CD4-positive, alpha-beta T cell treated with Interleukin-4 for 1 hour (primary cell): ENCODE measurements at places on chromosomes 6 and 20.

DNA sequence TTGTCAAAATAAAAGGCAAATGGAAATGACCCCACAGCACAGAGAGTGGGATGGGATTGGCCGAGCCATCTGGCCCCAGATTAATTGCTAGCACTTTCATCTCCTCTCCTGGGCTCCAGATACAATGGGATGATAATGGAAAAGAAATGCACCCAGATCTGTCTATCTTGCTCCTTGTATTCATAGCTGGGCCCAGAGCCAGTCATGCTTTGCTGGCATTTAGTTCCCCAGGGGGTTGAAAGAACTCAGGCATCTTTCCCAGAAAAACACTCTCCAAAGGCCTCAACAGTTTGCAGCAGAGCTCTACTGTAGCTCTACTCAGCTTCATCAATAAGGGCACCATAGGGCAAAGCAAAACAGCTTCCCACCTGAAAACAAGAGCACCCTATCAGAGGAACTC, 116.0 kb upstream of the FOXA2 start:
- no peak for DNase-seq

DNA sequence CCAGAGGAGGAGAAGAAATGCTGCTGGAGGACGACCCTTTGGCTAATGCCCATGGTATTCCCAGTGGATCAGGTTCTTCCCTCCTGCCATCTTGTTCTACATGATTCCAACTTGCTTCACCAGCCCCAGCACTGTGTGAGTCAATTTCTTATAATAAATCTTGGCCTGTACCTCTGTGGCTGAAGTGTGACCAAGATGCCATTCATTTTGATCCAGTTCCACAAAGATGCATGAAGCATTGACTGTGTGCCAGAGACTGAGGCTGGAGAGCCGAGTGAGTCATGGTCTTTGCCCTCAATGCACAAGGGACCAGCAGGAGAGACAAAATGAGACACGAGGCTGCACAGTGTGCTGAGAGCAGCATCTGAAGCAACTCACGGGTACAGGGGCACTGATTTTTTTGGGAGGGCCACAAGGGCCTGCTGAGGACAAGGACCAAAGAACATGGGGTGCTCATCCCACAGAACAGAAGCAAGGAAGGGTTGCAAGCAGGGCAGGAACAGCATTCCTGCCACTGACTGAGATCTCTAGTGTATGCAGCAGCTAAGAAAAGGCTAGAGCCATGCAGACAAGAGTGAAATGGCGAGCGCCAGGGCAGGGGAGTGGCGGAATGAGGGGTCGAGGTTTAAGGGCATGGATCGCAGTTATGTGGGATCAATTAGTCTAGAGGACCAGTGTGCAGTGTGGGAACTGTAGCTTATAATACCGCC, 207.0 kb downstream of the THBS2 start:
- no peak for DNase-seq

DNA sequence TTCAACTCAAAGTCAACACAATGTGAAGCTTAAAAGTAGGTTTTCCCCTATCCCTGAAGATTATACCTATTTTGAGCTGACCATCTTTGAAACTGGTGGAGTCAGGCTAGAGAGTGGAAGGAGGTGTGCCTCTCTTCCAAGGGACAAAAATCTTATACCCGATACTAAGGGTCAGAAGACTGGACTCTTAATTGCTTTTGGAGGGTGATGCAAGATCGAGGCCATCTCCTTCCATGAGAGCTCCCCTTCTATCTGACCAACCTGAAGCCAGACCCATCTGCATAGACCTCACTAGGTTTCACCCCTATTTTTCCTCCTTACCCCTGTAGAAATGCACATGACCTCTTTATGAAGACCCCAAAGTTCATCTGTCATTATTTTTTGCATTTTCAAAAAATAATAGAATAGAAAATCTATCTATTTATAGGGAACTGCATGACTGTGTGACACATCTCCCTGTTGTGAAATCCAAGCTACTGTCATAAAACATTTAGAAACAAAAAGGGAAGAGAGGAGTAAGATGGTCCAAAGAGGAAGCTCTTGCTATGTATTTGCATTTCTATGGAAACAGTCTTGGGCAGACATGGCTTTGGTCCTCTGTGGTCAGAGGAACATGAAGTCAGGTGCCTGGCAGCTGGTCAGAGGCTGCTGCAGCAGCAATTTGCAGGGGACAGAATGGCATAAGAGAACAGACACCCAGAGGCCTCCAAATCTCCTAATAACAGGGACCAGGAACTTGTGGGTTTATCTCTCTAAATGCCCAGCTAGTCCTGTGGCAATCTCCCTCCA, 349.2 kb downstream of the MAFB start:
- DNase-seq, result peak; percentile 76

- no peak for DNase-seq
Measured at GRCh38 chr6:64476935-64477334, 841.3 kb downstream of the PHF3 start.

DNA sequence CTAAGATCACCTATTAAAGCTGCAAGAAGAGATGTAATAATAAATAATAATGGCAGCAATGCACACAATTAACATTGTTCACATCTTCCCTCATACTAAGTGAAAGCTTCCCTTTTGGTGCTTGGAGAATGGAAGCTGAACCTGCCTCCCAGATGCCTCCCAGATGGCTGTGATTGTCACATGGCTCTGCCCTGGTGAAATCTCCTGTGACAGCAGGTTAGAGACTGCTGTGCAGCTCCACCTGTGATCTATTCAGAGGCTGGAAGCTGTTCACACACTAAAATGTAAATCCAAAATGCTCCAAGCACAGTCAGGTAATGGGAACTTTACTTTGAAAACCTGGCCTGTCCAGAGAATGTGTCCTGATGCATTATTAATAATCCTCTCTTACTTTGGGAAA, 41.7 kb upstream of the RGS17 start:
- DNase-seq, result no peak

DNA sequence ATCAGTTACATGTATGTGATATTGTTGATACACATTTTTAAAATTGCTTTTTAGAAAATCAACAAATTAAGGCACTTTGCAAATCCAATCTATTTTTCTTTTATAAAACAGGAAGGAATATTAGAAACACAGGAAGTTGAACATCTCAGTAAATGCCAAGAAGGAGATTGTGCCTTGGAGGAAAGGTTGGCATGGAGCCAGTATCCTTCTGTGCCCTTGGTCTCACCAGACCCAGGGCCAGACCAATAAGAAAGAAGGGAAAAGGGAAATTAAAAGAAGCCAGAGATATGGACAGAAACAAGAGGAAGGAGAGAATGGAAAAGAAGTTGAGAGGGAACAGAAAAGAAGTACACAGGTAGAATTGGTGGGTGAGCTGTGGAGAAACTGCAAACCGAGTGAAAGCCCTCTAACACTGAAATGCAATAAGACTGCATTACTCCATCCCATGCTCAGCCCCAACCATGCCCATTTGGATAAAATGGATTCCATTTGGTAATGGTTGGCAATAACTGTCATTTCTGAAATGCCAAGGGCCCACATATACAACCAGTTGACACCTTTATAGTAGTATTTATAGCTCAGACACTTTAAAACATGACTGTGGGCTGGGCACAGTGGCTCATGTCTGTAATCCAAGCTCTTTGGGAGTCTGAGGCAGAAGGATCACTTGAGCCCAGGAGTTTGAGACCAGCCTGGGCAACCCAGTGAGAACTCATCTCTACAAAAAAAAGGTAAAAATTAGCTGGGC, 133.8 kb downstream of the GMPR start:
- DNase-seq, result no peak

DNA sequence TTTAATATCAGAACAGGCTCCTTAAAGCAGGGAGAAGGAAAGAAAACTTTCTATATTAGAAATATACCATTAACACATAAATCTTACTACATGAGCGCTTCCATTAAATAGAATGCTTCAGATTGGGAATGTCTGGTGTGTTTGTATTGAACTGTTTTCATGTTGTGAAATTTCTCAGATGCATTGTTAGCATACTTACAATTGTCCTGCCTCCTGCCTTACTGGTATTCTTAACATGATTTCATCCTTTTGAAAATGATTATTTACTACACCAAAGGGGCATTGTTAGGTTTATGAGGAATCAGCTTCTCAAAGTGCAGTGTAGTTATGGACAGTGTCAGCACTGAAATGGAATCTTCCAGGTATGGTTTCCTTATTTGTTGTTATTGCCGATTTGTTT, 145.6 kb downstream of the MTFR2 start:
- no peak for DNase-seq

DNA sequence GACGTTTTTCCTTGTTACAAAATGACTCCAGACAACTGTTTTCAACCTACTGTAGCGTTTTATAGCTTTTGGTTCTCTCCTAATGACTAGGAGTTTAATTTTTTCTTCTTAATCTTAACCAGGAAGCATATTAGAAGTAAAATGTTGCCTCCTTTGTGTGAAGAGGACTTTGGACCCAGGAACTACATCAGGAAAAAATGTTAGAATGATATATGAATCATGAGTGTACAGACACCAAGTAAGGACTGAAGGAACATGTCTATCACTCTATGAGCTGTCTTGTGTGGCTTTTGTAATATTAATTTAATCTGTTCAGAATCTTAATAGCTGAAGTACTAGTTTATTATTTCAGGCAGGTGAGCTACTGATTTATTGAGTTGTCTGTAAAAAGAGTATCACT, 71.0 kb upstream of the MARCKS start:
- no peak for DNase-seq

DNA sequence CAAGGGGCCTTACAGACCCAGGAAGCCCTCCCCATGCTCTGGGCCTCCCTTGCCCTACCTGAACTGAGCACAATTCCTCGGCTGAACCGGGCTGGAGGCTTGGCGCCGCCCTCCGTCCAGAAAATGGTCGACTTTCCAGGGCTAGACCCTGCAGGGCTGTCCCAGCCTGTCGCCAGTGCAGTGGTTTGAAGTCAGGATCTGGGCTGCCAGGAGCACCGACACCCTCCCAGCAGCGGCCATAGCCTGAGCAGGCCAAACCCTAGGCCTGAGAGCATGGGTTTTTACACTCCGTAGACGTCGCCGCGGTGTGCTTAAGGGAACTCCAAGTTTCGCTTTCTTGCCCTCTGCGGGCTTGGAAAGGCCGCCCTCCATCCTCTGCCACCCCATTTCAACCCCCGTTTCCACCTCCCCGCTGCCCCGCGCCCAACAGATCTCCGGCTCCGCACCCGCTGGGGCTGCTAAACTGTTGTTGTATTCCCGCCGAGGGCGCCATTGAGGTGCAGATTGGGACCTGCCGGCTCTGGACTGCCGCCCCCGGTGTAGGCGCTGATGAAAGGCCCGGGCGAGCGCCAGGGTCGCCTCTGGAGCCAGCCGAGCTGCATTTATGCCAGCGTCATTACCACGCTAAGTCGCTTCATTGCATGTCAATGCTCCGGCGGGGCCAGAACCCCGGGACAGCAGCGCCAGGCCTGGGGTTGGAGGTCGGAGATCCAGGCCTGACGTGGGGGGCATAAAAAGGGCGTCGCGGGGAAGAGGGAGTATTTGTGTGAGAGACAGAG, 2.2 kb upstream of the TFAP2A start:
- DNase-seq, result no peak

- no peak for DNase-seq
Measured at GRCh38 chr6:16146527-16146955, 17.7 kb downstream of the MYLIP start.

GRCh38 chr20:61278296-61278695, 26.2 kb downstream of the CDH4 start:
- no peak for DNase-seq

- DNase-seq, result peak; percentile 50
Measured at GRCh38 chr20:13220904-13221297, at the start of gene ISM1. Gene ISM1 (plus strand): TSS chr20:13221274. CDS start chr20:13221777, 503 bp downstream.

DNA sequence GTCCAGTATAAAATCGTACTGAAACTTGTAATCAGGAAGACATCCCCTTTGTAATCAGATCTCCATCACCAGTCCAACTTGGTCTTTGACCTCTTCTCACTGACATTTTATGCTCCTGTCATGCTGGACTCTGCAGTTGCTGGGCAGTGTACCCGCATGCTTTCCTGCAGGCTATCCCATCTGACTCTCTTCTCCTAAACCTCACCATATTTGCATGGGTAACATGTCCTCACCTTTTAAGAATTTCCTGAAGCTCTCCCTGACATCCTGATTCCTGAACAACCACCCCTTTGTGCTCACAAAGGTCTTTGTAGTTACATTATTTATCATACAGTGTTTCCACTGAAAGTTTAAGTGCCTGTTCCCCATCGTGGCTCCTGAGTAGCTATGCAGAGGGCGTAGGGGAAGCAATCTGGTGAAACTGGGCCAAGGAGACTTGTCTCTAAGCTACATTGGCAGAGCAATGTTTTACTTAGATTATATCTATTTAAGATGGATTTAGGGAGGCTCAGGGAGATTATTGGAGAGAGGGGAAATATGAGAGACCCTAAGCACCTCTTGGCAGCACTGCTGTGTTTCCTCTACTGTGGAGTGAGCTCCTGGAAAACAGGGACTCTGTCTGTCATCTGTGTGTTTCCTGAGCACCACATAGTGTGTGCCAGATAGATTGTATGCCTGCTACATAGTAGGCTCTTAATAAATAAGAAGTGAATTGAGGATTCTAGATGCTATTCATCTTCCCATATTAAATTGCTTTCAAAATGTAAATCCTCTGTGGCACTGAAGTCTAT, 124.0 kb downstream of the LAMA2 start:
- DNase-seq, result no peak

GRCh38 chr20:57657535-57658446, 37.6 kb upstream of the ZBP1 start:
- peak; percentile 40 for DNase-seq

DNA sequence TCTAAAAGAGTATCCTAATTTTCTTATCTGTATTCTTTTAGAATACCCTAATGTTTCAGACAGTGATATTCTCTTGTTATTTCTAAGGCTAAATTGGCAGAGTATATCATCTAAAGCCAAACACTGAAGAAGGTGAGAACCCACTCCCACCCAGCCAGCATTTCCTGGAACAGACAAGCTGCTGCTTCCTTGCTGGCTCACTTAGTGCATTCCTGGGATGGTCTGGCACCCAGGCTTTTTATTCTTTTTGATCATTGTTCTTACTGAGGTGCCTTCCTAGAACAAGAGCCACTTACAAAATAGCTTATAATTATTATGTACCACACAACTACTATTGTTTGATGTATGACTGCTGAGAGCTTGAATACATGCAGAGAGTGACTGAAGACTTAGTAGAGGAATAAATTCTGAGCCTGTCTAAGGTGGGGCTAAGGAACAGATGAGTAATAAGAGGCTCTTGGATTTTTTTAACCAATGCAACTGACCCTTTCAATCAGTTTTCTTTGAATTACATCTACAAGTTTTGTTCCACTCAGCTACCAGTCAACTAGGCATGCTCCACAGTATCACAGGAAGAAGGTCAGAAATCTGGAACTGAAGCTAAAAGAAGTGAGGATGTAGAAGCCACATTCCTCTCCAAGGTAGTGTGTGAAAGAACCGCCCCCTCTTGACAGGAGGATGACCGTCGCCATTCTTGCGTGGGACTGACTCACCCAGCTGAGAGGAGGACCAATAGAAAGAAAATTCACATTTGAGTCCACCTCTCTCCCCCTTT, 30.1 kb downstream of the PRPH2 start:
- DNase-seq, result no peak

DNA sequence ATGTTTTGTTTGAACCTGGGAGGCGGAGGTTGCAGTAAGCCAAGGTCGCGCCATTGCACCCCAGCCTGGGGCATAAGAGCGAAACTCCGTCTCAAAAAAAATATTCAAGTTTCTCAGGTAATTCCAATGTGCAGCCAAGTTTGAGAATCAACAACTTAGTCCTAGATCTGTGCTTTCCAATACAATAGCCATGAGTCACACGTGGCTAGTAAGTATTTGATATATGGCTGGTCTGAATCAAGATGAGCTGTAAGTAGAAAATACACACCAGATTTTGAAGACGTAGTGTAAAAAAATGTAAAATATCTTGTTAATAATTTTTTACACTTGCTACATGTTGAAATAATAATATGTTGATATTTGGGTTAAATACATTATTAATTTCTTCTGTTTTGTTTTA, 35.0 kb upstream of the BTBD3 start:
- DNase-seq, result no peak
